Stomach (tissue), 19 donors: ENCODE measurements at places on chromosomes 4 and X. TPM values are rescaled to one million over a fixed set of nuclear protein-coding genes. Genes with fewer than 3 reads are reported as not detected.

The RIPPLY1 gene
- not detected for polyA plus RNA-seq

The DCAF8L2 gene
- not detected for polyA plus RNA-seq

- no peaks in the 10 kb centered on the region for H3K36me3 ChIP-seq
- H3K27ac ChIP-seq, result no peak overlapping the region
- H3K4me3 ChIP-seq, result no peak overlapping the region
- H3K4me1 ChIP-seq, result no peaks in the 10 kb centered on the region
Observed at GRCh38 chrX:132015875-132016274, 7.2 kb upstream of the STK26 start.

DNA sequence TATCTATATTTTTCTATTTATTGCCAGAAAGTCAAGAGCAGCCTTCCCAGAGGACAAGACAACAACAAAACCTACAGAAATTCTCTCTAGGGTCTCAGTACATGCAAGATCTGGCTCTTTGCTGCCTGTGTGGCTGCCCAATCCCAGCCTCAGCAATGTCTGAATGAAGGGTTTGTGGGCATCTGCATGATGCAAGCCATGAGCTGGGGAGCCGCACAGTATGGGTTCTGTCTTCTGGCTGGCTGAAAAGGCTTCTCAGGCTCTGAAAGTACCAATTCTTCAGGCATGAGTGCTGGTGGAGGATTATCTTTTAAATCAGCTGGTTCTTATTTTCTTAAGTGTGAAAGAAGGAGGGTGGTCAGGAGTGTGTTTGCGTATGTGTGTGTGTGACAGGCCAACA lies 104.6 kb downstream of the PDGFRA start:
- DNase-seq, result peak; percentile 17
- no peaks in the 10 kb centered on the region for H3K27me3 ChIP-seq
- no peaks in the 10 kb centered on the region for H3K4me1 ChIP-seq
- H3K36me3 ChIP-seq, result no peaks in the 10 kb centered on the region
- H3K27ac ChIP-seq, result no peak overlapping the region

DNA sequence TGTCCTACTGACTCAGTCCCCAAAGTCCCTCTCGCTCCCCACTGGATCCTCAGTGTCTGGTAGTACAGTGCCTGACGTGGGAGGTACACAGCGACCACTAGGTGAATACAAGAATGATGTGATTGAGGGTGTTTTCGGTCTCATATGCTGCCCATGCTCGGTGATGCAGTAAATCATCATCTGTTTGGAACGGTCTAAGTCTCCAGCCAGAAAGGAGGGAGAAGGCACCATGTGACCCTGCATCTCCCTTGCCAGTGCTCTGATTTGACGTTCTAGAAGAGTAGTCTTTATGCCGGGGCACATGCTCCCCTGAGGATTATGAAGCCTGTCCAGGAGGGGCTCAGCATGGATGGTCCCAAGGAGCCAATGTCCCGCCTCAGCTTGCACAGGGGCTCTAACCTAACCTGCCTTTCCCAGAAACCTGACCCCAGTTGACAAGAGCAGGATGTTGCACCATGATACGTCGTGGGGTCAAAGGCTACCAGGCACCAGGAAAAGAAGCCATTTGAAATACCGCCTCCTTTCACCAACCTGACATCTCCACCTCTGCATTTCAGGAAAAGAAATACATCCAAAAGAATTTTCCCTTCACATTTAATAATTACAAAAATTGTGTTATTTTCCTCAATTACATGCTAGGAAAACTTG lies 13.8 kb upstream of the PLXNB3 start:
- no peaks in the 10 kb centered on the region for H3K36me3 ChIP-seq
- H3K4me3 ChIP-seq, result no peak overlapping the region
- no peak overlapping the region for H3K27ac ChIP-seq
- no peaks in the 10 kb centered on the region for H3K4me1 ChIP-seq
- H3K27me3 ChIP-seq, result no peaks in the 10 kb centered on the region
